Ovary (tissue), 10 donors: ENCODE measurements at places on chromosomes 5 and 9.

DNA sequence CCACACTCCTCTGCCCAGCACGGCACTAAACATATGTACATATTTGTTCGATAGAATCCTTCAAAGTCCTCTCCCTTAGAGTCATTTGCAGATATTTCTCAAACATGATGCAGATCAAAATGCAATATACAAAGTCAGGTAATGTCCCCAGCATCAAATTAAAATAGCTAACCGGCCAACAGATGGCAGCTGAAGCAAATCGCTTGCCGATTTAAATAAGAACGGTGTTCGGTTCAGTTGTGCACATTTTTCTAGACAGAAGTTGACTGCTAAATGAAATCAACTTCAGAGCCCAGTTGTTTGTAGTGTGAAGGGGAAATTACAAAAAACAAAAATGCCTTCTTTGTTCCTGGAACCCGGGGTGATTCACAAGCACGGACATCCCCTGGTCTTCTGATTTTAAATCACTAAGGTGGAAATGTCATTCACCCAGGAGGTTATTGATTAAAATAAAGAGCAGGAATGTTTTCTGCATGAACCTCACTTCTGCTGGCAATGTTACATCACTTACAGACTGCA is 219.2 kb downstream of the EBF1 start:
- DNase-seq: no peak

- no peak for DNase-seq
These were observed 379.9 kb upstream of the ACO1 start for GRCh38 chr9:32004431-32005076.

- peak; percentile 14 for DNase-seq
These were observed 89.5 kb downstream of the PHF2 start for GRCh38 chr9:93665637-93666438.

GRCh38 chr9:93207326-93207814 is 23.4 kb downstream of the WNK2 start:
- DNase-seq: peak; percentile 56

DNA sequence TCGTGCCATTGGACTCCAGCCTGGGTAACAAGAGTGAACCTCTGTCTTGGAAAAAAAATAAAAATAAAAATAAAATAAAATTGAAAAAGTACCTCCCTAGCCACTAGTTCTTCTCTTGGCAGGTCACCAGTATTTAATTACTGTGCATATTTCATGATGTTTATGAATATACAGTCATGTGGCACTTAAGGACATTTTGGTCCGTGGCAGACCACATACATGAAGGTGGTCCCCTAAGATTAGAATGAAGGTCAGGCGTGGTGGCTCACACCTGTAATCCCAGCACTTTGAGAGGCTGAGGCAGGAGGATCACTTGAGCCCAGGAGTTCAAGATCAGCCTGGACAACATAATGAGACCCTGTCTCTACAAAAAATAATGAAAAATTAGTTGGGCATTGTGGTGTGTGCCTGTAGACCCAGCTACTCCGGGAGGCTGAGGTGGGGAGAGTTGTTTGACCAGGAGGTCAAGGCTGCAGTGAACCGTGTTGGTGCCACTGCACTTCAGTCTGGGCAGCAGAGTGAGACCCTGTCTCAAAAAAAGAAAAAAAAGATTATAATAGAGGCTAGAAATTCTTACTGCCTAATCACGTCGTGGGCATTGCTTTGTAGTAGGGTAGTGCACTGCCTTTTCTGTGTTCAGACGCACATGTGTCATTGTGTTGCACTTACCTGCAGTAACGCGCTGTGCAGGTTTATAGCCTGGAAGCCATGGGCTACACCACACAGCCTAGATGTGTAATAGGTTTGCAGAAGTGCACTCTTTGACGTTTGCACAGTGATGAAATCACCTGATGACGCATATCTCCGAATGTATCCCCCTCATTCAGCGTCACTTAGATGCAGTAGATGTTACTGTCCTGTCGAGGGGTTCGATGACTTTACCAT is 12.8 kb downstream of the EHMT1 start:
- DNase-seq: no peak

DNA sequence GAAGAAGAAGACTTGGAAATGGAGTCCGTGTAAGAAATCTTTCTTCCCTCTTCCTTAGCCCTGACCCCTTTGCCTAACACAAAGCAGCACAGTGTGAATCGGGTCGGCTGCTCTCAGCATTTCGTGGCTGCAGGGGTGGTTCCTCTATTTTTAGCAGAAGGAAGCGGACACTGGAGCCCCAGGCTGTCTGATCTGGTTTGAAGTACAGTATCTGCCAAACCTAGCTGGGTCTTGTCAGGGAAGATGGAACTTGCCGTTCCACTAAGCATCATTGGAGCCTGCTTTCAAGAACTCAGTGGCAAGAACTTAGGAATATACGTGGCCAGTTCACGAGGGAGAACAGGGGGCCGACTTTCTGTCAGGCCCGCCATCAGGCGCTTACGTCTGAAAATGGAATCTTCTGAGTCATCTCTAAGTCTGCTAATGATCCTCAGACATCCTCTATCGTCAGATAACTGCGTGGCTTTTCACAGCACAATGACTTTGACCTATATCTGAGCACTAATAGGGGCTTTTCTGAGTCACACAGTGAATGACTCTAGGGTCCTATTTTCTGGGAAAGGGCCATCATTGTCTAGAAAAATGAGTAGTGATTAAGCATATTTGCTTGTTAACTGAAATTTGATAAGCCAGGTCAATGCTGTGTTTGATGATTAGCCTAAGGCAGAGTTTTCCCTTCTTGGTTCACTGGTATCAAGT is 43.3 kb upstream of the NCS1 start:
- DNase-seq: no peak

DNA sequence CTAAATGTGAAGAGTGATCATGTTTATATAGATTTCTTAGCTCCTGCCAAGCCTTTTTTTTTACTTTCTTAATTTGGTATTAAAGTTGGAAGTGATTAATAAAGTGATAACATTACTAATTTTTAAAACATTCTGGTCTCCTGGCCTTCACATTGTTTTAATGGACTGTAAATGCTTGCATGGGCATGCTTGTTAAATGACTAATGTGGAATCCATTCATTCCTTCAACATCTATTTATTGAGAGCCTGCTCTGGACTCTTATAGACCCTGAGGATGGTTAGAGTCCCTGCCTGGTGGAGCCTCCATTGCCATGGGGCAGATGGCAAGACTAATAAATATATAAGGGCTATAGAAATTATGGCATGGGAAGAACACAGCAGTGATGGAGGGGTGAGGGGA is 103.5 kb downstream of the NTRK2 start:
- DNase-seq: no peak

DNA sequence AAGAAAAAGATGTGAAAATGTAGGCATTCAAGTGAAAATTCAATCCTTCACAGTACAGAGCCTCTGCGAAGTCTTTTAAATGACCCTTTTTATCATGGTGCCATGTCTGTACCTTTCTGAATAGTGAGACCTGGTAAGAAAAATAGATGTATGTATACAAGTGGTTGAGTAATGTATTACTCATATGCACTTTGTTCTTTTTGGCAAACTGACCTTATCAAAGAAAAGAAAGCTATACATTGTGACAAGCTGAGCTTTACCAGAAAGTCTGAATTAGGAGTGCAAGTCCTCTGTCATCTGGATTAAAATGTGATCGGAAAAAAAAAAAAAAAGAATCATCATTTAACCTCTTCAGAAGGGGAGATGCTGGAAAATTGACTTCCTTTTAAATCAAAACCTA is 356.4 kb upstream of the CCNH start:
- no peak for DNase-seq

GRCh38 chr5:151202381-151203139 is 21.3 kb downstream of the CCDC69 start:
- no peak for DNase-seq

DNA sequence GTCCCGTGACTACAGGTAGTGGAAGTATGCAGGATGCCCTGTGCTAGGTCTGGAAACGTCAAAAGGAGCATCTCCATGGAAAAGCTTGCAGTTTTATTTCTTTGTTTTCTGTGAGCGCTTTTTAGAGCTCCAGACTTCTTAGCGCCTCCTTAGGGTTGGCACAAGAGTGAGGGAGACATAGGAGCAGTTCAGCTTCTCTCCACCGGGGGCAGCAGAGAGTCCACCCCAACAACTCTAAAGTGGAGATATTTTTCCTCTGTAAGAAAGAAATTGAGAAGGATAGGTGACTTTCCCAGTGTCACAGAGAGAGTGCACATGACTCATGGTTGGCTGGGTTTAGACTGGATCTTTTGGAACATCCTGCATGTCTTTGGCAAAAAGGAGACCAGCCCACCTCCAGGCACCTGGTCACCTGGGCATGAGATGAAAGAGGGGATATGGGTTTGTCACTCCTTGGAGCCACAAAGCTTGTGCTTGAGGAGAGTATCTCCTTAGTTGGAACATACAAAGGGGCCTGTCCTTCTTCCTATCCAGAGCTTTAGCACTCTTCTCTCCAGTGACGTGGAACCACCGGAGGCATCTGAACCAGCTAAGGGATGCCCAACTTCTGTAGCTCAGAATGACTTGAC is 637.7 kb downstream of the SEMA5A start:
- DNase-seq: no peak

DNA sequence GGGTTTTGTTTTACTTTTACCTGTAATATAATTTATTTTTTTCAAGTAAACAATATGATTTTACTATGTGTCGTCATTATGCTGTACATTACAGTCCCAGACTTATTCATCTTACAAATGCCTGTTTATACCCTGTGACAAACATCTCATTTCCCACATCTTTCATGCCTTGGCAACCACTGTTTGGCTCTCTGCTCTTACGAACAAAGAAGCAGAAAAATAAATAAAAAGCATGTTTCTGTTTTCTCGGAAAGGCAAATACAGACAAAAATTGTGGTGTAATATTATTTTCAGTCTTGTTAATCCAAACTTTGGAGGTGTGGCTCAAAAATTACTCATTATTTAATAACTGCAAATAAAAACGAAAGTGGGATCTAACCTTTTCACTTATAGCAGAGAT is 393.0 kb downstream of the CDH12 start:
- DNase-seq: no peak

- no peak for DNase-seq
These were observed 1.6 kb downstream of the BASP1 start for GRCh38 chr5:17219006-17219422.

- DNase-seq: no peak
These were observed 135.2 kb upstream of the IRX1 start for GRCh38 chr5:3460416-3460815.

DNA sequence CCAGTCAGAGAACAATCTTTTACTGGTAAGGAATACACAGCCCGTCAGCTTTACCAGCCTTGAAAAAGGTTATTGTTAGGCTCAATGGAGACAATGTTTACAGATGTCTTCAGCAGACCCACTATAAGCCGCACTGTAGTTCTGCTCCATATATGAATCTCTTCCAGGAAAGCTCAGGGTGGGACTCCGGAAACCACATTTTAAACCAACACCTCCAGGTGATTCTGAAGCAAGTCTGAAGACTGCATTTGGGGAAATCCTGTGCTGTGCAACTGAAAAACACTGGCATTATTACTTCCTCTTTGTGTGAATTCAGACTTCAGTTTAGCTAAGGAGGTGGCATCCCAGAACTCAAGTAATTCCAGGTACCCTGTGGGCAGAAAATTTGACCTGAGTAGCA is 3.5 kb downstream of the GZMK start:
- DNase-seq: no peak

DNA sequence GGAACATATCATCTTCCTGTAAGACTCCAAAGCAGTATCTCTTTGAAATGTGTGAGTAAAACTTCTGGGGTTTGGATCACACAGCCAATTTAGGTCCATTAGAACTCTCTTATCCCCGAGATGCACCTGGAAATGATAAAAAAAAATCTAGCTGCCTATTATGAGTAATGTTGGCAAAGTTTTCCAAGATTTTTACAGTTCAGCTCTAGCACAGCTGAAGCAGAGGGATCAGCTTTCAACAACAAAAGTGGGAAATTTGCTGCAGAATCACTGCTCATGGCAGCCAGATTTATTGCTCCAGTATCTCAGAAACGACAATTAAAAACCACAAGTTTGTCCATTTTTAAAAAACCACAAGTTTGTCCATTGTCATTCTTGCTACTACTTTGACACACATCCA is 292.2 kb downstream of the IRX2 start:
- DNase-seq: no peak

DNA sequence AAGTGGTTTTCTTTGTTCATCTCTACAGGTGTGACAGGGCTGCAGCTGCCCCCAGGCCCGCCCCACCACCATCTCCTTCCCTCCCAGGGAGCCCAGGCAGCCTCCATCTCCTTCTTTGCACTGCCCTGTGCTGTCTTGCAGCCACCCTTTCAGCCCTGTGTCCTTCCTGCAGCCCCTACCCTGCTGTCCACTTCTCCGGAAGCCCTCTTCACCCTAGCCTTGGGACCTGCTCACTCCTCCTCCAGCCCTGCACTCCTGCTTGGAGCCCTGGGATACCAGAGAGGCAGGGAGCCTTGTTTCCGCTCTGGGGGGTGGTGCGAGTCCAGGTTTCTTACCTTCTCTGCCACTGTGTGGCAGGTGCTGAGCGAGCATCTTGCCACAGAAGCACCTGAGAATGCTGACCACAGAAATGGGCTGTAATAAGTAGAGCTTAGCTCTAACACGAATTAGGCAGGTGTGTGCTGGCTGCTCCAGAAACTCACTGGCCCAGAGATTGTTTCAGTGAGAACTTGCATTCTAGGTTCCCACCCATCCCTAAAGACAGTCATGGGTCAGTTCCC is 51.3 kb upstream of the GADD45G start:
- no peak for DNase-seq
